NCI-H460 (cell line): ENCODE measurements at places on chromosomes 3 and 15.

GRCh38 chr3:107328069-107328468, 49.2 kb upstream of the CCDC54 start:
- no peak for DNase-seq

- DNase-seq = no peak
Observed at GRCh38 chr15:68195336-68196112, 9.6 kb downstream of the CALML4 start.

DNA sequence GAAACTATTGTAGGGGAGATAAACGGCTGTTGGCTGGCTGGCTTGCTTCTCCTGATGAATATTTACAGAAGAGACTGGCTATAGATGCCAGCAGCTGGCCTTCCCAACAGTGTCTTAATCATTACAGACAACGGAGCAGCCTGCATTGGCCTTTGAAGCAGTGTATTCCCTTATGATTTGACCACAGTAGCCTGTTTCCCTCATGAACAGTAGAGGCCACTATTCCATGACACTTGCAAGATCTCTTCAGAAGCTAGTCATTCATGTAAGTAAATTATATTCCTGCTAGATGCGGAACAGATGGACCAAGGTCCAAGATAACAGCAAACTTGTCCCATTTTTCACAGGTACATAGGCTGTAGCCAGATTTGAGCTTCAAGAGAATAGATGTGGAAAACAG, 47.3 kb downstream of the TMCO5A start:
- DNase-seq = peak; percentile 5

GRCh38 chr3:58333206-58334012, 717 bp downstream of the PXK start:
- DNase-seq = no peak

- DNase-seq = no peak
Observed at GRCh38 chr3:85710490-85710889, 751.7 kb downstream of the CADM2 start.

DNA sequence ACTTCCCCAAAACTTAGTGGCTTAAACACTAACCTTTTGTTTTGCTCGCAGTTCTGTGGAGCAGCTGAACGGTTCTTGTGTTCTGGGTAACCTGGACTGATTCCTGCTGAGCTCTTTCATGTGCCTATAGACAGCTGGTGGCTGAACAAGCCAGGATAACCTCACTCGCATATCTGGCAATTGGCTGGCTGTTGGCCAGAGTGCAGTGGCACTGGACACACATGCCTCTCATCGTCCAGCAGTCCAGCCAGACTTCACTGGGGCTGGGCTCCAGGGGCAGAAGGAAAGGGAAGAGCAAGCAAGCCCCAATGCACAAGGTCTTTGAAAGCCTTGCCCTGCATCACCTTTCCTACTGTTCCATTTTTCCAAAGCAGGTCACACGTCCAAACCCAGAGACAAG, 53.6 kb upstream of the GATA2 start:
- no peak for DNase-seq

DNA sequence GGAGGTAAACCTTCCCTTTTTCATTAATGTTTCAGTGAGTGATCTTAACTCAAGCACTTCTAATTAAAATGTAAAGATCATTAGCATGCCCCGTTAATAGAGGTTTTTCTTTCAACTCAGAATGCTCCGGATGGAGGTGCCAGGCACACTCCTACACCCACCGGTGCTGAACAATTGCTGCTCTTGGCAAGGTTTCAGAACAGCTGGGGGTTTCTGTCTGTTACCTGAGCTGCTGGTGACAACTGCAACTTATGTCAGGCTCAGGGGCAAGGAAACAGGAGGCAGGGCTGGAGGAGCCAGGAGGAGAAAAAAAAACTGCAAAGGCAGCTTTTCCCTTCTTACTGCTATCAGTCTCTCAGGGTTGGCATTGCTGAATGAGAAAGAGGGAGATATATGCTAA, 250.1 kb downstream of the DIPK2A start:
- no peak for DNase-seq

GRCh38 chr15:48370460-48370859, 39.2 kb downstream of the DUT start:
- no peak for DNase-seq

DNA sequence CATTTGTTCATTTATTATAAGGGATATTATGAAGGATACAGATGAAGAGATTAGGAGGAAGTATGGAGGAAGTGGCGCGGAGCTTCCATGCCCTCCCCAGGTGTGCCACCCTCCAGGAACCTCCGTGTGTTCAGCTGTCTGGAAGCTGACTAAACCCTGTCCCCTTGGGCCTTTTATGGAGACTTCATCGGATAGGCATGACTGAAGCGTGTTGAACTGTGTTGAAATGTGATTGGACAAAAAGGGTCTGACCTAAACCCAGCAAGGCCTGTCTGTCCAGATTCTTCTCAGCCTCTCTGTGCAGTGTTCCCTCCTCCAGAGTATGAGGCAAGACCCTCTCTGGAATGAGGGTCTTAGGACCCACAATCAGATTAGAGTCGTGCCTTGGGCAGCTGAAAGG, 31.7 kb downstream of the HACD3 start:
- no peak for DNase-seq

DNA sequence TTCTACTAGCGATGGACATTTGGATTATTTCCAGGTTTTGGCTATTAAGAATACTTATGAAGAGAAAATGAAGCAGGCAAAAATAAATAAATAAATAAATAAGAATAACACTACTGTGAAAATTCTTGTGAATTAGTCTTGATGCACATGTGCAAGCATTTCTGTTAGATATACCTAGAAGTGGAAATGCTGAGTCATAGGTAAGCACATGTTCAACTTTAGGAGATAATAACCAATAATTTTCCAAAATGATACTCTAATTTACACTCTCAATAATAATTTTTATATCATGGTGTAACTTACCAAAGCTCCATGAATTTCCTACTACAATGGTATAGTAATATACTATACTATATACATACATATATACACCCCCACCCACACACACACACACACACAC, 23.4 kb downstream of the EMC4 start:
- no peak for DNase-seq

GRCh38 chr3:16429086-16429485, 84.4 kb downstream of the RFTN1 start:
- DNase-seq = no peak

DNA sequence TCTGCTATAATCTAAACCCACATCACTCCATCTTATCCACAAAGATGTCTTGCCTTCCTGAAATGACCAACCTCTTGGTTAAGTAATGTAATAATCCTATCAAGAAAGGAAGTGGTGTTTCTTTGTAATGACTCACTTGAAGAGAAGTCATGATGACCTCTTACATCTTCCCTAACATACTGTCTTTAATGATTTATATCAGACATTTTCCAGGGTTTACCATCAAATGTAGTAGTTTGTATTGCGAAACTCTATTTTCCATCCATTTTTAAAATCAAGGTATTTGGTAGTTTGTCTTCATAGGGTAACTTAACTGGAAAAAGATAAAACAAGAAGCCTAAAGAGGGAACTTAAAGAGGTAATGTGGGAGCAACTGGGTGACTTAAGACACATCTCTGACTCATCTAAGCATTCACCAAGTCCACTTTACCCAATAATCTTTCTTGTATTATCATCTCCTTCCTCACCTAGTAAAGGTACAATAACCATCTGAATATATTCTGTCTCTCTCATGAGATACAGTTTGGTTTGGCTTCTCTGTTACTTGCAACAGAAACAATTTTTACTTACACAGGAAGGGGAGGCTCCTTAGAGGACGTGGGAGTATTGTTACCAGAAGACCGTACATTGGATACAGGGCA, 5.7 kb upstream of the MAPK6 start:
- DNase-seq = no peak

DNA sequence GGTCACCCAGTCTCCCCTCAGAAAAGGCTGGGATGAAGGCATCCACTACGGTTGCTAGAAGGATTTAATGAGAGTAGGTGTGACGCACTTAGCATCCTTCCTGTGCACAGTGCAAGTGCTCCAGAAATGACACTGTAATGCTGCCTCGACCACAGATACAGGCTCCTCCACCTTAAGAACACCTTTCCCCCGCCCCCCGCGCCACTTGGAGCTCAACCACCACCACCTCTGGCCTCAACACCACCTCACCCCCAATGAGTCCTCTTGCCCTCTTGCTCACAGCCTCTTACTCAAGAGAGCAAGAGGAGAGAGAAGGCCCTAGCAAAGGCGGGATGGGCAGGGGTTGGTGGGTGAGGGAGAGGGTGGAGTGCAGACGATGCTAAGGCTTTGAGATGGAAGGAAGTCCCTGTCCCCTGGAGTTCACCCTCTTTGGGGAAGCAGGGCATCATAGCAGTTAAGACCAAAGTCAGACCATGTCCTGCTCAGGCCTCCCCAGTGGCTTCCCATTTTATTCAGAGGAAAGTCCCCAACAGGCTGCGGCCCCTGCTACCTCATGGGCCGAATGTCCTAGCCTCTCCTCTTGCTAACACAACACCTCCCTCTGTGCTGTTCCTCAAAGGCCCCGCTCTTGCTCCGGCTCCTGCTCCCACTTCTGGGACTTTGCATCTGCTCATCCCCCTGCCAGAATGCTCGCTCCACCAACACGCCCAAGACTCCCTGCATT, 8.3 kb downstream of the STARD5 start:
- no peak for DNase-seq

- peak; percentile 13 for DNase-seq
Observed at GRCh38 chr3:55486857-55487380, at the start of gene WNT5A. Gene WNT5A (minus strand): TSS chr3:55487306. CDS start chr3:55486985, 321 bp downstream.

- DNase-seq = peak; percentile 12
Observed at GRCh38 chr3:115099986-115100571, 47.0 kb downstream of the ZBTB20 start.

DNA sequence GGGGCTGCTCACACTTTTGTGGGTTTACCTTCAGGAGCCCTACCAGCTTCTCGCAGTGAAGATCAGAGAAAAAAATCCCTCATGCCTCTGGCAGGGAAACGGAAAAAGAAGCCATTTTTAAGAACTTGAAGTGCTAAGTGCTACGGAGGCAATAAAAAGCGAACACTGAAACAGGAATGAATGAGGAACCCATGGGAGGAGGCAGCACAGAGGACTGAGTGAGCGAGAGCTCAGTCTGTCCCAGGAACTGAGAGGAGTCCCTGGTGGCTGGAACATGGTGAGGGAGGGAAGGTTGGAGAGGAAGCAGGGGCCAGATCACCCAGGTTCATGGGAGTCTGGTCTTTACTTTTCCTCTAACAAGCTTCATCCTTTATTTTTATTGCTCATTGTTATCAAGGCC, 228.1 kb upstream of the PROK2 start:
- no peak for DNase-seq

- no peak for DNase-seq
Observed at GRCh38 chr3:46668591-46668990, 24.9 kb downstream of the ALS2CL start.

DNA sequence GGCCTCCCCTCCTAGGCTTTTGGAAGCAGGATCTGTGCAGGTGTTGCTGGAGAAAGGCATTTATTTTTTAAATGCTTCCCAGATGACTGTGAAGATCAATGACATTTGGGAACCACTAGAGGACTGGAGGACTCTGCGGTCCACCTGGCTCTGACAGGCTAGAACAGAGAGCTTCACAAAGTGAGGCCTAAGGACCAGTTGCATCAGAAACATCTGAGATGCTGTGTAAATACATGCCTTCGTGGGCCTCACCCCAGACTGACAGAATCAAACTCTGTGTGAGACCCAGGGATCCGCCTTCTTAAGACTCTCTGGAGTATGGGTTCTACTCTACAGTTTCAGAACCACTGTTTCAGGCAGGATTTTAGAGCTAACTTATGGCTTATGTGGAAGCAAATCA, 105.0 kb upstream of the ICE2 start:
- DNase-seq = no peak

GRCh38 chr3:10337323-10338163, 16.6 kb upstream of the SEC13 start:
- DNase-seq = no peak

DNA sequence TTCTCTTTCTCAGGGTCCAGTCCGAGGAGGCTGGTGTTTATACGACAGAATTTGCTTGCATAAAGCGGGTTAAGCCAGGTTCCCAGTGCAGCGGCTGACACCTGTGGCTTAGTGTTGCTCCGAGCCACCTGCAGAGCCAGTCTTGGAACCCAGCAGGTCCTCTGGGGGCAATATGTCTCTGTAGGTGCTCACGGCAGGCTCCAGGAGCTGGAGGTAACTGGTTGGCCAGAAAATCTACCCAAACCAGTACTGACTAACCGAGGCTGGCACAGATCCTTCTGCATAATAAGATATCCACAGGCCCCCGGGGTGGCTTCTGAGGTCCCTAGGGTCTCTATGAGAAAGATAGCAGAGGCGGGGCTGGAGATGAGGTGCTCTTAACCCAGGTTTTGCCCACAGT, 3.2 kb downstream of the MGLL start:
- DNase-seq = no peak

DNA sequence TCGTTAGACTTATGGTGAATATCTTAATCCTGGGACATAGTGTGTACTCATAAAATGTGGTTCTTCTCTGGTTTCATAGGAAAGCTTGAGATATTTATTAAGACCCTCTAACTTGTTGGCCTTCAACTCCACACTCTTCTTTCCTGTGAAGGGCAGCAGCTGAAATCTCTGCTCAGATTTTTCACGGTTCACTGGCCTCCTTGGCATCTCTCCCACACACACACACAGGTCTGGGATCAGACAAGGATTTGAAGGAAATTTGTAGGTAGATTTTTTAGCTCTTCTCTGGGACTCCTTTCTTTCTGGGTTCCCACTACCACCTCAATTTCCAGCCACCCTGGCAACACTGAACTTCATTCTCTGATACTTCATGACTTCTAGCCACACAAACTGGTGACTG, 70.2 kb downstream of the MYRIP start:
- DNase-seq = no peak

GRCh38 chr3:77081240-77081661, 41.4 kb downstream of the ROBO2 start:
- DNase-seq = no peak

DNA sequence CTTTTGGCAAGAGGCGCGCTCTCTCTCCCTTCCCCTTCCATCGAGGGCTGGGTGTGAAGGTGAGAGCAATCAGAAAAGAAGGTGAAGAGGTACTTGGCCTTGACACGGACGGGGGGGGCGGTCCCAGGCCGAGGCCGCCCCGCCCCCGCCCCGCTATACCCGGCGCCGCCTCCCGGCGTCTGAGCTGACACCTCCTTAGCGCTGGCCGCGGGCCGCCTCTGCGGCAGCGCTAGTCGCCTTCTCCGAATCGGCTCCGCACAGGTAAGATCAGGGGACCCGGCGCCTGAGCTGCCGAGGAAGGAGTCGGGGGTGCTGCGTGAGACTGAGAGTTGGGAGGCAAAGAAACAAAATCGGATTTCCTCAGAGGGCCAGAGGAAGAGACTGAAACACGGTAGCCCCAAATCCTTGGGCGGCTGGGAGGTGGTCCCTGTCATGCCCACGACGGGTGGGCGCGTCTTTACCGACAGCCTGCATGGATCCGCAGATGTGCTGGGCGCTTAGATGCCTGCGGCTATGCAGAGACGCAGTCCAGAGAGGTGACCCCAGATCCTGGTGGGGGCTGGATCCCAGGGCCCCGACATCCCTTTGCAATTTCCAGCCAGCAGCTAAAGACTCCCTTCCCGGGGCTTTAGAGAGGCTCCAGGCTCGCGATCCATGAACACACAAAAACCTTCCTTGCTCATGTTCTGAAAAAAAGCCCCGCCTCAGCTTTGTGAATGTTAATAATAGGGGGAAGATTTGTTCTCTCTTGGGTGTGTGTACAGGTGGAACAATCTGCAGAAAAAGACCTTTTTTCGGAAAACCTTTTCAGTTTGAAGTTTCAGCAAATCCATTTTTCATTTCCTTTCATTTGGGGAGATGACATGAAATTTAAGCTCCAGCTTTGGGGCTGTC, at the start of gene ENTPD3:
TSS of gene ENTPD3 (plus strand) at position 184 of the 894 bp plus-strand sequence. CDS start 874 bp downstream, outside the sequence.
- DNase-seq = no peak
